Frontal cortex (tissue), 4 donors: ENCODE measurements at places on chromosomes 13 and 19. TPM values are rescaled to one million over a fixed set of nuclear protein-coding genes. Genes with fewer than 3 reads are reported as not detected.

The HIPK4 gene
- total RNA-seq = not detected

The ZNF625 gene
- 29.3 TPM for total RNA-seq

The PLPPR3 gene
- total RNA-seq = 119 TPM

The ZNF382 gene
- 96.2 TPM for total RNA-seq

The RUBCNL gene
- 3.3 TPM for total RNA-seq

The ANKLE1 gene
- 0.82 TPM for total RNA-seq

The IL12RB1 gene
- total RNA-seq = 0.41 TPM

The ZNF541 gene
- under 0.01 TPM for total RNA-seq

The PRSS57 gene
- total RNA-seq = not detected

The FCGBP gene
- total RNA-seq = 0.82 TPM

The ERICH4 gene
- total RNA-seq = not detected
